ENCODE measurements at places on chromosomes 11 and 22.

- no peak for DNase-seq
Measured at GRCh38 chr22:19779011-19779421, 18.4 kb downstream of the TBX1 start.

DNA sequence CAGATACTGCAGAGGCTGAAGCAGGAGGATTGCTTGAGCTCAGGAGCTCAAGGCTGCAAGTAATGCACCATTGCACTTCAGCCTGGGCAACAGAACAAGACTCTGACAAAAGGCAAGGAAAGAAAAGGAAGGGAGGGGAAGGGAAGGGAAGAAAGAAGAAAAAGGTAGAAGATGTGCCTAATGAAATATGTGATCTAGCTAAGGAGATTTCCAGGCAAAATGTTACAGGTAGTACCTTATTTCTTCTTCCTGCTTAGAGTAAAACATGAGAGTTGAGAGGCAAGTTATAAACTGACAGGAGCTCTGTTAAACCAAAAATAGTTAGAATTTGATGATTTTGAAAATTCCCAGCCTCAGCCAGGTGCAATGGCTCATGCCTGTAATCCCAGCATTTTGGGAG is 4.7 kb upstream of the PELI3 start:
- no peak for DNase-seq

DNA sequence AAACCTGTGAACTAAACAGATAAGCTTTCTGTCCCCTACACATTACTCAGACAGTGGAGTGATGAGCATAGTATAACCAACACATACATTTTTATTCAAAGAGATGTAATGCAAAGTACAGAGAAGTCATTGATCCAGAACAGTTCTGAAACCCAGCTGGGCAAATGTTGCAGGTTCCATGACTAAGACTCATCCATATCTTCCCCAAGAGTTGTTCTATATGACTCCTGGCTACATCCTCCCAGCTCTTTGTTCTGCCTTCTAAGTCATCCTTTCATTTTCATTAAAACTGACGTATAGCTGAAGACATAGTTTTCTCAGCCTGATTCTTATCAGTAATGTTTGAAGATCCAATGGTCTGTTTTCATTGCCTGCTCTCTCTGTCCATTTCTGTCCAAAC is 47.3 kb downstream of the PLAAT5 start:
- no peak for DNase-seq

- DNase-seq, result no peak
Measured at GRCh38 chr22:24982301-24983056, 30.0 kb downstream of the KIAA1671 start.

DNA sequence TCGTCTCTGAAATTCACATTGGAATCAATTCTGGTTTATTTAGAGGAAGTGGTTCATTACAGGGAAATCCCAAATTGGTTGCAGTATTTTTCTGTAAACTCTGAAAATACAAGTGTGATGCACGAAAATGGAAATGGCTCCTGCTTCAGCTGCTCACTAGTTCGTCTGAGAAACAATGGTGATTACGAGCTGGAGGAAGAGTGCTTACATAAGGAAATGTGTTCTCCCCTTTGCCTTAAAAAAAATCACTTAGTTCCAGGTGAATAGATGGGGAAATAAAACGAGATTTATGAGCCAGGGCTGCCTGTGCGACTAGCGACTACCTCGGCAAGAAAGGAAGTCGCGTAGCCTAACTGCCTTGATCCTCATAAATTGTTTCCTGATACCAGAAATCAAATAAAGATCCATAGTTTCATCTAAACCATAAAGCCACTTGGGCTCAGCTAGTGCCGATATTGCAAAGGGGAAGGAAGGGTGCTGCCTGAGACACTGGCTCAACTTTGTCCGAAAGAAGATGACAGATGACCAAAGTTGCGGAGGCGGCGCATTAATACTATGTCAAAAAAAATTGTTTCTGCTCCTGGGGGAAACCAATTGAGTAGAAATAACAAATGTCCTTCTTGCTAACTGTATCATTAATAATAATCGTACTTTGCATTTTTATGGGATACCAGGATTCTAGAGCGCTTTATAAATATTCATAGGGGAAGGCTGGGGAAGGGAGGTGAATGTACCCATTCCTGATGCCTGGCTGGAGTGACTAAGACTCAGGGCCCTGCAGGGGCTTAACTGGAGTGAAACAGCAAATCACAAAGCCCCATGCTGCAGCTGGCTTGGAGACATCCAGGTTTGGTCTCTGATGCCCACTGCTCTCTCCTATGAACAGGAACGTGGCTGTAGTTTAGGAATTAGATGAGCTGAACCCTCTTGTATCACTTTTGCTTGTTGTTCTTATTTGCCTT is 185.7 kb downstream of the BLID start:
- DNase-seq, result peak; percentile 87

GRCh38 chr11:17890325-17890724 is 122.5 kb downstream of the SERGEF start:
- no peak for DNase-seq

DNA sequence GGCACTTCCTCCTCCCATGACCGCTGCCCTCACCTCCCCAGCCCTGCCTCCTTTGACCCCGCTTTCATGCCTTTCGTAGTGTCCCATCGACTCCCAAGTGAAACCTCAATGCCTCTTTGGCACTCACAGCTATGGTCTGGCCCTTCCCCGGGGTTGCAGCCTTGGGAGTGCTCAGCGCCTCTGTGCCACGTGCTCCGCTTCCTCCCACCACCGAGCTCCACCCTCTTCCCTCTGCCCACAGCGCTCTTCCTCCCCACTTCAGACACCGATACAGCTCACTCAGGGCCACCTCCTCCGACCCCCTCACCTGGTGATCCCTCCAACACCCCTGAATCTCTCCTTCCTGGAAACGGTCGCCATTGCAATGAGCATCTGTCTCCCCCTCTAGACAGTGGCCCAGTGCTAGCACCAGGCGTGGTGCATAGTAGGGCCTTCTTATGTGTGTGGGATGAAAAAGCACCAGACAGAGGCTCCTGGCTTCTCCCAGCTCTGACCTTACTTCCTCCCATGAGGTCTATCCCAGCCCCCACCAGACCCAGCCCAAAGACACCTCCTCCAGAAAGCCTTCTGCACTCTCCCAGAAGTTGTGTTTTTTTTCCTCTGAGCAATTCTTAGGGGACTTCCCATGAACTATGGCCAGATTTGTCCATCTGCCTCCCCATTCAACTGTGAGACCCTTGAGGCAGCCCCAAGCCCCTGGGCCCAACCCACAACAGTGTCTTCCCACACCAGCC is 16.4 kb upstream of the SCGB1A1 start:
- peak; percentile 80 for DNase-seq

GRCh38 chr11:123469089-123469488 is 39.0 kb downstream of the GRAMD1B start:
- no peak for DNase-seq

GRCh38 chr11:92022499-92022898 is 202.1 kb upstream of the FAT3 start:
- DNase-seq, result no peak

GRCh38 chr22:47996446-47996857 is 1234.0 kb downstream of the TBC1D22A start:
- no peak for DNase-seq

- no peak for DNase-seq
Measured at GRCh38 chr11:111269146-111269868, 23.8 kb downstream of the POU2AF2 start.

DNA sequence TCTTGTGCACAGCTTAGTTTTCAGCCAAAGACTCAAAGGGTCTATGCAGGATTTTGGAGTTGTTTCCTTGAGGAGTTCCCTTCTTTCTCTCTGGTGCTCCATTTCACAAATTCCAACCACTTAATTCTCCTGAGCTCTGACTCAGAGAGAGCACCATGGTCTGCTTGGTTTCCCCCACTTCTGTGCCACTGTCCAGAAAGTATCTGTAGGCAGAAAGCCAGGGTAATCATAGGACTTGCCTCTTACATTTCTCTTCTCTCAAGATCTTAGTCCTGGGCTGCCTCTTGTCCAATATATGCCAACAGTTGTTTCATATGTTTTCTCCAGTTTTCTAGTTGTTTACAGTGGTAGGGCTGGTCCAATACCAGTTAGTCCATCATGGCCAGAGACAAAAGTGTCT is 6.4 kb upstream of the MRGPRD start:
- no peak for DNase-seq

GRCh38 chr11:93653080-93653479 is 8.4 kb upstream of the CEP295 start:
- DNase-seq, result no peak

GRCh38 chr11:15493066-15493465 is 378.3 kb downstream of the INSC start:
- no peak for DNase-seq

- DNase-seq, result no peak
Measured at GRCh38 chr22:33687464-33687863, 232.8 kb downstream of the LARGE1 start.

DNA sequence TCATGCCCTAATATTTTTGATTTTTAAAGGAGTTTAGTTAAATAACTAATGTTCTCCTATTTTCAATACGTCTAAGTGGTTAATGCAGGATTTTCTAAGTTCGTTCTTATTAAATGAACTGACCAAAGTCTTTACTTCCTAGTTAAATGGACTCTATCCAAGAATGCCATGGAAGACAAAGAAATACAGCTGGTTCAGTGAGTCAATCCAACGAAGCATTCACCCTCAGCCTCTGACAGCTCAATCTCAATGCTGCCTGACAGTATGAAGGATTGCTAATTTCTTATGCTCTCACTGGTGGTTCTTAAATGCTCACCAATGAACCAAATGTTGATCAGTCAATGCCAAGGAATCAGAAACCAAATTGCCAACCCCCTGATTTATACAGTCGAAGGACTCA is 219.4 kb downstream of the CADM1 start:
- DNase-seq, result no peak

DNA sequence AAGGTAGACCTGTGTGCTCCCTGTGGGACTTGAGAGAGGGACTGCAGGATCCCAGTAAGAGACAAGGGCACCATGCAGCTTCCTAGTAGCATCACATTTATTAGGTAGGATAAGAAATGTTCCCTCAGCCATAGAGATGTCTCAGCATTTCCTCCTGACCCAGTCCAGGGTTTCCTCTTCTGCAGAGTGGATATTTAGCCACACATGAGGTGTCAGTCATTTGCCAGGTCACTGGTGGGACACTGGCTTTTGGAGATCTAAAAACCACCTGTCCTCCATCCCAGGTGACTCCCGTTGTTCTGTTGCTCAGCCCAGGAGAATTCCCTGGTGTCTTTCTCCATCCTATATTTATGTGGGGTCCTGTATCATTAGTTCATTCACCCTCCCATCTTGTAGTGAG is 117.5 kb upstream of the NNMT start:
- no peak for DNase-seq

- DNase-seq, result peak; percentile 67
Measured at GRCh38 chr11:65468874-65469333, 29.9 kb upstream of the MALAT1 start.

DNA sequence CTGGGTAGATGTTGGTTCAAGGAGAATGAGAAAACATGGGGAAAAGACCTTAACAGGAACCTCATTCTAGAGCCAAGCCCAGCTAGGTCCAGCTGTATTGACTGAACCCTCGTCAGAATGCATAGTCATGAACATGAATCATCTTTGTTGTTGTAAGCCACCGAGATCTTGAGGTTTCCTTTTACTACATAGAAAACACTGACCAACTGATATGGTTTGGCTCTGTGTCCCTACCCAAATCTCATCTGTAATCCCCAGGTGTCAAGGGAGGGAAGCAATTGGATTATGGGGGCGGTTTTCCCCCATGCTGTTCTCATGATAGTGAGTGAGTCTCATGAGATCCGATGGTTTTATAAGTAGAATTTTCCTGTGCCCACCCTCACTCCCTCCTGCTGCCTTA is 19.4 kb upstream of the PHOX2A start:
- DNase-seq, result peak; percentile 77

GRCh38 chr11:65558002-65558929 is at the start of gene LTBP3:
Gene LTBP3, minus strand, starts transcription at chr11:65558359. Its CDS starts 400 bp downstream, at chr11:65557959.
- peak; percentile 67 for DNase-seq

DNA sequence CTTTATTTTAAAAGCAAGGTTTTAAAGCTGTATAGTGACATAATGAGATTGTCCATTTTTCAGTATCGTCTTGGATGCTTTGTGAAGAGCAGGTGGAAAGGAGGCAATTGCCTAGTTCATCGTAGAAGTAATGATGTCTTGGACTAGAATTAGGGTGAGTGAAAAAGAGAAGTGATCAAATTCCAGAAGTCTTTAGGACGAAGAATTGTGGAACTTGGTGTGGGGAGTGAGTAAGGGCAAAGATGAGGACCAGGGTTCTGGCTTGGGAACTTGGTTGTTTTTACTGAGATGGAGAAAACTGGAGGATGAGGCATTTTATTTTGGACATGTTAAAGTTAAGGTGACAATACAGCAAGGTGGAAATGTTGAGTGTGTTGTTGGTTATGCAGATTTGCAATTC is 1.2 kb downstream of the ILK start:
- DNase-seq, result peak; percentile 38

- peak; percentile 98 for DNase-seq
Measured at GRCh38 chr22:39152511-39153219, at the start of gene CBX7. Gene CBX7, minus strand, starts transcription at chr22:39152680. Its CDS starts 236 bp downstream, at chr22:39152444.

DNA sequence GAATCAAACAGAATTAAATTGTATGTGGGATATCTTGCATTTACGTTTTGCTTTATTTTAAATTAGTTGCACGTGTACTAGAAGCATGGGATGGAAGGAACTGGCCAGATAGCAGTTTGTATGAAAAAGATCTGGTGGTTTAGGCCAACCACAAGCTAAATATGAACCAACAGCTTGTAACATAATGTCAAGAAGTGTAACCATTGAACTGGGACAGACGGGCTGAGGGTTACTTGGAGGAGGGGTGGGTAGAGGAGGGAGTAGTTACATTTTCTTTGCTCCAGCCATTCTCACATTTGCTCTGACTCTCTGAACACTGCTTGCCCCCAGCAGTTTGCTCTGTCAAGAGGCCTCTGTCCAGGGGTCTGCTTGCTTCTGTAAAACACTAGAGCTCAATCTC is 31.7 kb upstream of the CXCR5 start:
- DNase-seq, result no peak

DNA sequence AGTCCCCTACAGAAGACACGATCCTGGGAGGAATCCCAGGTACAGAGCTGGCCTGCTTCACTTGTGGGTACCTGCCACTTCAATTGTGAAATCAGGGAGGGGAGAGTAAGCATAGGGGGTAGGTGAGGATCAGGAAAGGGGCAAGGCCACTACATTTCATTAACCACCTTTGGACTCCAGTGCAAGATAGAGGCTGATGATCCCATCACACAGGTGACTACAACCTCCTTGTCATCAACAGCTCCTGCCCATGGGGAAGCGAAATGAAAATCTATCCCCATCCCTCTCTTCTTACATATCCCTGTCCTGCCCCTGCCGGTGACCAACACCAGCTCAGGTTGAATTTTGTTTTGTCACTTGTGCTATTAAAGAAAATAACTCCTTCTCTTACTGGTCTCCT is 64.7 kb upstream of the VPREB1 start:
- no peak for DNase-seq

GRCh38 chr22:50039669-50040443 is 18.2 kb downstream of the TTLL8 start:
- DNase-seq, result no peak

DNA sequence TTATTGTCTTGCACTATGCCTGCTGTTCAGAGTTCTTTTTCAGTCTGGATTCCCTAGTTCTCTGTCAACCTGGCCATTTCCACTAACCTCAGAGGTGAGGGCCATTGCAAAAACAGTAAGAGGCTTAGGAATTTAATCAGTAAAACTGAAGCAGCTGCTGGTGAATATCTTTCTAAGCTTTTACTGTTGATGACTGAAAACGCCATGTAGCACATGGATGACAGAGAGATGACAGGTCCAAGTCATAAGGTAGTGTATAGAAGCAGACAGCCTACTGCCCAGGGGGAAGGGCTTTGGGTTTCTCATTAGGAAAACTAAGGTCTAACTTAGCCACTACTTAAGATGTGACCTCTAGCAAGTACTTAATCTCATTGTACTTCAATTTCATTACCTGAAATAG is 152.6 kb upstream of the DDI1 start:
- no peak for DNase-seq

- no peak for DNase-seq
Measured at GRCh38 chr11:2096919-2097301, 42.3 kb downstream of the IGF2 start.

Measured in suppressor macrophage treated with lipopolysaccharide for 1 hour (primary cell).